Stimulated activated CD8-positive, alpha-beta memory T cell treated with anti-CD3 and anti-CD28 coated beads, Interleukin-4, amount 100 ng/mL, for 48 hours (primary cell): ENCODE measurements at places on chromosomes 5 and 9.

DNA sequence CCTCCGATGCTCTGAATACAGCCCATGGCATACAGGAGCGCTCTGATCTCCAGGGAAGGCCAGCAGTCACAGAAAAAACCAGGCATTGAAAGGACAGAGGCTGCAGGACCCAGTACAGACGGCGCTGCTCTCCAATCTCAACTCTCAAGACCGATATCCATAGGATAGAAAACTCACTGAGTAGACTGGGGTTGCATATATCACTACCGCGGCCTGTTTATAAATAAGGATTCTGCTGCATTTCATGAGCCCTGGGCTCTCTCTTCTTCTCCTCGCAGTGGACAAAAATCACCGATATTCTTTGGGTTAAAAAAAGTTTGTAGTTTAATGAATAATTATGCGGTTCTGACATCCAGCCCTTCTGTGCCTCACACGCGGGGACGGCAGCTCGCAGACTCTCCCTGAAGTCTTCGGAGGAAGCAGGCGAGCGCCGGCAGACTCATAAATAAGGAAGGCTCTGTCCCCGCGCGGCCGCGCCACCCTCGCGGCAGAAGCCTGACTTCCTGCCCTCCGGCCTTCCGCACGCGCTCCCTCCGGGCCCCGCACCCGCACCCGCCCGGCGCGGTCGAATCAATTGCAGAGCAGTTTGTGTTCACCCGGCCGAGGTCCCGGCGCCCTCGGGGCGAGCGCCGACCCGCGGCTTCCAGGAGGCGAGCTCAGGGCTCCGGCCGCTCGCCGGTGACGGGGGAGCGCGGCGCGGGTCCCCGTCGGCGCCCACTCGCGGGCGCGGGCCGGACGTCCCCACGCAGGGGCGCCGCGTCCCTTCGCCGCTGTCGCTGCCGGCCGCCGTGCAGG is at the start of gene FAM78A:
Gene FAM78A, minus strand, starts transcription at position 417 of the 795 bp plus-strand sequence. Its CDS starts 331 bp downstream, at position 86.
- peak; percentile 72 for DNase-seq

DNA sequence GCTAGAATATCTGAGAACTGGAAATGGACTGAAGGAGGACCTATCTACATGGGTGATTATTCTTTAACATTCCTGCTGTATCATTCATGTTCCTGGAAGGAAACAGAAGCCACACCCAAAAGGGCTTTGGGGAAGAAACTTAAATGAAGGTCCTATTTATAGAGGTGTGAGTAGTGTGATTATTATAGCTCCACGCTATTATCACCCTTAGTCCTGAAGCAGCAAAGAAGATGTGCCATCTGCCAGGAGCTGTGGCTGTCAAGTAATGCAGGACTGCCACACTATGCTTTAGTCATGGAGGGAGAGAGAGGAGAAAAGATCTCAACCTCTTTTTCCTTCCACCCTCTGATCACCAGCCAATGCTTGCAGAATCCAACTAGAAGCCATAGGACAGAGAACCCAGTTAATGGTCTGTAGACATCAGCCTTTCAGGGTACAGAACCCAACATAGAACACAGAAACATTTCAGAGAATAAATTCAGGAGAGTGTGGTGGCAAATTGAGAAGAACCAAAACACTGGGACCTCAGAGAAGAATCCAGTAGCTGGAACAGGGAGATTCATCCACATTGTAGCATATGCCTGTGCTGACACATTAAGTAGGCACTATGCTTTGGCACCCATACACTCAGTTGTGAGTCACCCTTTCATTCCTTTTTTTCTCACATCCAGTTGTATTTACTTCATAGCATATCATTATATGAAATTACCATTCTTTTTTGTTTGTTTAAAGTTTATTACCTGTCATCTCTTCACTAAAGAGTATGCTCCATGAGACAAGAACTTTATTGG is 21.0 kb upstream of the RNF180 start:
- no peak for DNase-seq

- DNase-seq, result peak; percentile 41
These were observed 2.1 kb downstream of the TLN1 start for GRCh38 chr9:35729700-35730485.

DNA sequence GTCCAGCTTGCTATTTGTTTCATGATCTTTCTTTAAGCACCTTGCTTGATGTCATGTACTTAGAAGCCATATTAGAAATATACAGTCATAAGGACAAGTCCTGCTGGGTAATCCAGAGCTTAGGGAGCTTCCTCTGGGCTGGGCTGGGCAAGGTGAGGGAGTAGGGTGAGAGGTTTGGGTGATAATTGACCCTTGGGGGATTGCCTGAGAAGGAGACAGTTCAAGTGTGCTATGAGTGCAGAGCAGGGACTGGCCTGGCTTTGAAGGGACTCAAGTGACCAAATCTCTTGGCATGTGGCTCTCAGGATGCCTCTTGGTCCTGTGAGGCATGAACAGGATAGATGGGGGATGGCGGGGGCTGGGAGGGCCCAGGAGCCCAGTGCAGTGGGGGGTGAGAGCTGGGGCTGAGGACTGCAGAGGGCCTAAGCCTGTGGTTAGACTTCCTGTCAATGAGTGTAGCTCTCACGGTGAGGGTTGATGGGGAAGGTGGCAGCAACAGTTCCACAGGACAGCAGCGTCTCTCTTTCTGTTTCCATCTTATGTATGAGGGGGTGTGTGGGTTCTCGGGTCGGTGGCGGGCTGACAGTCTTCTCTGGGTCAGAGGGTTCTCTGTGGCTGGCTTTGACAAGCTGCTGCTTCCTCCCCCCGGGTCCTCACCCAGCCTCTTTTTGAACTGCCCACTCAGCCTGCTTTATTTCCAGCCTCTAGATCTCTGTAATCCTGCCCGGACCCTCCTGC is 53.5 kb downstream of the RGS3 start:
- DNase-seq, result peak; percentile 85

GRCh38 chr5:17951392-17952169 is 317.3 kb downstream of the TAF11L14 start:
- no peak for DNase-seq

DNA sequence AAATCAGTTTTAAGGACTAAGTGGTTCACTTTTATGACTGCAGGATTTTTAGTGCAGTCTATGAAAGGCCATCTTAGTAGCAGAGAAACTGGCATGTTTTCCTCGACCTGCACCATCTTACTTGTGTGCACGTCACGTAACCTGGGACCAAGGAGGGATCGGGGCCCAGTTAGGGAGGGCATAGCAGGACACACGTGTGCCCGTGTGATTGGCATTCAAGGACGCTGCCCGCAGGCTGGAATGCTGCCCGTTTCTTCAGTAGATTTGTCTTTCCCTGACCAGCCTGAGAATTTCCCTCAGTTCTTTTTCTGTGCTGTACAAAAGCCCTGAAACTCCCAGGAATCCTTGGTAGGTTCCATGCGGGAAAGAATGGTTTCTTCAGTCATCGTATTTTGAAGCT is 196.3 kb downstream of the TRIO start:
- no peak for DNase-seq

DNA sequence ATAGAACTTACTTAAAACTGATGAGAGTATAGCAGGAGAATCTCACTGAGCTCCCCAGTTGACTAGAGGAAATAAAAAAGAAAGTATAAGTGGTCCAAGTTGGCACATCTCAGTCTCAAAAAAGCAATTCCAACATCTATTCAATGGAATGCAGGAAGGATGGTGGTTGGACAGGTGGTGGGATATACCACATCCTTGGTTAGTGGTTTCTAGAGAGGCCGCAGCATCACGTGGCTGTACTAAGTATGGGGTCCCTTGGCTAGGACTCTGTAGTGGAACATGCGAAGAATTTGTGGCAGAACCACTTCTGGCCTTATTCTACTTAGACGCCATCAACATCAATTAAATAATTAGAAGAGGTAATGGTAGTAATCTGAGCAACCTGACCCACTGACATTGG is 232.4 kb downstream of the SAXO1 start:
- DNase-seq, result no peak

GRCh38 chr5:53418826-53419658 is 61.4 kb upstream of the FST start:
- DNase-seq, result no peak

- DNase-seq, result no peak
These were observed 24.9 kb downstream of the AUH start for GRCh38 chr9:91336786-91337185.

GRCh38 chr5:95591490-95591901 is 28.4 kb upstream of the GPR150 start:
- no peak for DNase-seq

GRCh38 chr9:123457583-123457982 is 101.6 kb downstream of the CRB2 start:
- no peak for DNase-seq

- no peak for DNase-seq
These were observed 265.6 kb downstream of the TMEM232 start for GRCh38 chr5:110460837-110461236.

- DNase-seq, result no peak
These were observed 2.2 kb downstream of the C5orf46 start for GRCh38 chr5:147904110-147904509.

- no peak for DNase-seq
These were observed 147.0 kb downstream of the GLIS3 start for GRCh38 chr9:4152876-4153275.

- DNase-seq, result peak; percentile 69
These were observed 680 bp upstream of the RFK start for GRCh38 chr9:76394960-76395252.

- no peak for DNase-seq
These were observed 35.6 kb upstream of the N4BP3 start for GRCh38 chr5:178077751-178078150.

GRCh38 chr5:124751031-124751430 is 4.6 kb upstream of the ZNF608 start:
- DNase-seq, result no peak

DNA sequence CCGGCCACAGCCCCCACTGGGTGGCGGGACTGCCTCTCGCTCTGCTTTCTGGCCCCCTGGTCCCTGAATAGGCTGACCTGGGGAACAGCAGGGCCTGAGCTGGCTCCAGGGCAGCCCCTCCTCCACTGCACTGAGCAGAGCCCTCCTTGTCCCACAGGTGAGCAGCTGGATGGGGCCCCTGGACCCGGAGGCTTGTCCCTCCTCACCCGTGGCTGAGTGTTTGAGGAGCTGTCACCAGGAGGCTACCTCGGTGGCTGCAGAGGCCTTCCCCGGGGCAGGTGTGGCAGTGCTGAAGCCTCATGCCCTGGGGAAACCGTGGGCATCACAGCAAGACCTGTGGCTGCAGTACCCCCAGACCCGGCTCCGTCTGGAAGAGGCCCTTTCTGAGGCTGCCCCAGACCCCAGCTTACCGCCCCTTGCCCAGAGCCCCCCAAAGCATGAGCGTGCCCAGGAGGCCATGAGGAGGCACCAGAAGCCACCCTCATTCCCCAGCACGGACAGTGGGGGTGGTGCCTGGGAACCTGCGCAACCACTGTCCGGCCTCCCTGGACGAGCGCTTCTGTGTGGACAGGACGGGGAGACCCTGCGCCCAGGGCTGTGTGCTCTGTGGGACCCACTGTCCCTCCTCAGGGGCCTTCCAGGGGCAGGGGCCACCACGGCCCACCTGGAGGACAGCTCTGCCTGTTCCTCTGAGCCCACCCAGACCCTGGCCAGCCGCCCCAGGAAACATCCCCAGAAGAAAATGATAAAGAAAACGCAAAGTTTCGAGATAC is 28.5 kb upstream of the LRRC14B start:
- DNase-seq, result no peak

DNA sequence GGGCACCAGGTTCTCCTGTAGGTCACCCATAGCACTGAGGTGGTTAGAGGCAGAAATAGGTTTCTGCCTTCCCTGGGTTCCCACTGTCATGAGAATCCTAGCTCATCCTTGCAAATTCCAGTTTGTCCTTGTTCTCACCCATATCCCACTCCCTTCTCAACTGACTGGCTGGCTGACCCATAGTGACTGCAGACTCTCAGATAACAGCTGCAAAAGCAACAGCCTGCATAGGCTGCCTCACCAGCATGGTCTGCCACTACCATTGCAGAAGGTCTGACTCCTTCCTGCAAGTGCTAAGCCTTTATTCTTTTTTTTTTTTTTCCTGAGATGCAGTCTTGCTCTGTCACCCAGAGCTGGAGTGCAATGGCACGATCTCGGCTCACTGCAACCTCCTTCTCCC is 194.0 kb downstream of the SEMA6A start:
- DNase-seq, result no peak

DNA sequence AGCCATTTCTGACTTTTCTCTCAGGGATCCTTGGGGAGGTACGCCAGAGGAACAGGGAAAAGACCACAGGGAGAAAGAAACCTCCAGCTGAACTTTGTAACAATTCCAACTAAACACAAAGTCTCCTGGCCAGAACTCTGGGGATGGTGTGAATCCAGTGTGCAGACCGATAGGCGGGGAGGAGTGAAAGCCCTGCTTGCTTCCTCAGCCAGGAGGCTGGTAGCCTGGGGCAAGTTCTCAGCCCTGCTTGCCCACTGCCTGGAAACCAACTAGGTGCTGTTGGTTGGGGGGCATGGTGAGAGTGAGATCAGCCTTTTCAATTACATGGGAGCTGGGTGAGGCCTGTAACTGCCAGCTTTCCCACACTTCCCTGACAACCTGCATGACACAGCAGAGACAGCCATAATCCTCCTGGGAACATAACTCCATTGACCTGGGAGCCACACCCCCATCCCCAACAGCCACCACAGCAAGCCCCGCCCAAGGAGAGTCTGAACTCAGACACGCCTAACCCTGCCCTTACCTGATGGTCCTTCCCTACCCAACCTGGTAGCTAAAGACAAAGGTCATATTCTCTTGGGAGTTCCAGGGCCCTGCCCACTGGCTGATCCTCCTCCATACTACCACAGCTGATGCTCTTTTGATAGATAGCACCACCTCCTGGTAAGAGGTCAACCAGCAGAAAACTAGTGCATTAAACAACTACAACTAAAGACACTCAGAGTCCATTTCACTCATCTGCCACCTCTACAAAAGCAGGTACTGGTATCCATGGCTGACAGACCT is 100.1 kb upstream of the TNFAIP8 start:
- no peak for DNase-seq

DNA sequence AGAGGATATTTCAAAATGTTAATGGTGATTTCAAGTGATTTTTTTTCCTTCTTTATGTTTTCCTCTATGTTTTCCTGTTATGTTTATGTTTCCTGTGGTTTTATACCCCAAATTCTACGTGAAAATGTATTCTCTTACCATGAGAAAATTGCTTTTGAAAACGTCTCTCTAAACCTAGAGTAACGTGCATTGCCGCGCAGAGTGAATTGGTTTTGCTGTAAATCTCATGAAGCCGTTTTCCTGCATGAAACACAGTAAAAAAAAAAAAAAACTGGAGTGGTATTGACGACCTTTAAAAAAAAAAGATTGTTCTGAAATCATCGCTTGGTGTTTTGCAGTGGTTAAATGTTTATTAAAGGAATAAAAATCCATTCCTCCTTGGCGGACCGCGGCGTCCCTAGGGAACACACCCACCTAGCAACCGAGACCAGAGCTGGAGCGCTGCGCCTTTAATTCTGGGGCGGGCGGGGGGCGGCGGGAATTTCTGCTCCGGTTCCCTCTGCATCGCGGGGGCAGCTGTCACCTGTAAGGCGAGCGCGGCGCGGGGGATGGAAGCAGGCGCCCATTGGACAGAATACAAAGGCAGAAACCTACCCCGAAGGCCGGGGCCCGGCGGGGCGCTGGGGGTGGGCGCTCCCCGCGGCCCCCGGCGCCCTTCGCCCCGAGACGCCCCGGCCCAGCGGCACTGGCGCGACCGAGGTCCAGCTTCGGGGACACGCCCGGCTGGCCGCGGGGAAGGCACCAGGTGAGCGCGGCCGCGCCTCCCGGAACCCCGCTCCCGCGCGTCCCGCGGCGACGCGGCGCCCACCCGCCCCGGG is at the start of gene SOWAHA:
Gene SOWAHA, plus strand, starts transcription at position 522 of the 818 bp plus-strand sequence. CDS start 320 bp downstream, outside the sequence.
- no peak for DNase-seq

GRCh38 chr5:74863726-74864125 is 2.5 kb downstream of the FAM169A start:
- DNase-seq, result no peak

- no peak for DNase-seq
These were observed 80.3 kb upstream of the SARDH start for GRCh38 chr9:133818444-133818843.
